ENCODE measurements at places on chromosomes 2 and 18.

DNA sequence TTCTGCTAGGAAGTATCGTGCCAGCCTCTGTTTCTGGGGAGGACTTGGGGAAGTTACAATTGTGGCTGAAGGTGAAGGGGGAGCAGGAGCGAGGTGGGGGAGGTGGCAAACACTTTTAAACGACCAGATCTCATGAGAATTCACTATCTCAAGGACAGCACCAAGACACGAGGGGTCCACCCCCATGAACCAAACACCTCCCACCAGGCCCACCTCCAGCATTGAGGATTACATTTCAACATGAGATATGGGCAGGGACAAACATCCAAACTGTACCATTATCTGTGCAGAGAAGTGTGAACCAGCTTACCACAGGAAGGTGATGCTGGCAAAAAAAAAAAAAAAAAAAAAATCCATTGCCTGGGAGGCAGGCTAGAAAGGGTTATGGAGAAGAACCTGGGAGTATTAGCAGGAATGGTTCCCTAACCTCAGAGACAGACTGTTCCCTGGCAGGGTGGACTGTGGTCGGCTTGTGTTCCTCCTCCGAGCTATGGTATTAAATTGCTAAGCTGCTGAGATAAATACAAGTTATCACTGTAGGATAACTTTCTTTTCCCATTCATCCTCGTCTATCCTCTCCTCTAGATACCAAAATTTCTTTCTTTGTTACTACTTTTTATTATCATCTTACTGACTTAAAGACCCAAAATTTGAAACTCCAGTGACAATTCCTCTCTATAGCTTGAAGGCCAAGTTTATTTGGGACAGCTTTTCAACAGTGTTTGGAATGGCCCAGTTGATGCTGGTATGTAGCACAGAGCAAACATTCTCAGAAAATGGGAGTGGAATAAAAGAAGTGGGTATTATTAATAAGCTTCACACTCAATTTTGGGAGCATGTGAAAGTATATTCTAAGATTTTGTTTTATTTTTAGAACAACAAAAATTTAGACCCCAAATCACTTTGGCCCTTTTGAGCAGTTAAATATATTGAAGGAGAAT, 73.7 kb upstream of the MAP3K20 start:
- DNase-seq: no peak

GRCh38 chr2:16623031-16623430, 42.6 kb downstream of the CYRIA start:
- DNase-seq: no peak

- DNase-seq: peak; percentile 22
These were observed 143.6 kb downstream of the AFF3 start for GRCh38 chr2:99998651-99999320.

DNA sequence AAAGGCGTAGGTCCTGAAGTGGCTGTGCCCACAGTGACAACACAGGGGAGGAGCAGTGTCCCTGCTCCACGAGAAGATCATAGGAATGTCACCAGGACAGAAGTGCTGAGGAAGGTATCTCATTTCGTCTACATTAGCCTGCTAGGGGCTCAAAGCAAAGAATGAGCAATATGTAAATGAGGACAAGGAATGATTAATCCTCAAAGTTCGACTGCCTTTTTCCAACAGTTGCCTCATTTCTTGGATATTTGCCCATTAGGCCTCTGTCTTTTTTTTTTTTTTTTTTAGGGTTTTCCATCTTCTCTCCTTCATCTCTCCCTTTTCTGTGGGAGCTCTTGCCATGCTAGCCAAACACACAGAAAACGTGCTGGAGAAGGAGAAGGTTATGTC, 105.2 kb upstream of the ARHGAP28 start:
- no peak for DNase-seq

GRCh38 chr2:105880637-105881036, 135.9 kb downstream of the NCK2 start:
- no peak for DNase-seq

GRCh38 chr2:230312638-230313037, 14.4 kb upstream of the SP140L start:
- no peak for DNase-seq

DNA sequence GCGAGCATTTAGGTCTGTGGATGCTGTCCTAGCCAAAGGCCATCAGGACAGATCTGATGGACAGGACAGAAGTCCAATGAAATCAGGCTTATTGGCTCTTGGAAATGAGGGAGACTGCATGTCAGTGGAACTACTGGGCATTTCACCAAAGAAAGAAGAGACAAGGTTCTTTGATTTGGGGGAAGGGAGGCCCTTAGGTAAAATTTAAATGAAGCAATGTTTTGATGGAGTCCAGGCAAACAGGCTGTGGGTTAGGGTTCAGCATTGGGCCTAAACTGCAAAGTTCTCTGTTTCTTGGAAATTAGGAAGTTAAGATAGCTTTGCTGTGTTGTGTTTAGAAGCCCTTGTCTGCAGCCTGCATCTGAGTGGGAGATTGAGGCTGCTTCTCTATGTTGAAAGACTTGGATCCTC, 31.6 kb upstream of the RNF149 start:
- DNase-seq: no peak

- peak; percentile 82 for DNase-seq
These were observed 1.3 kb upstream of the CLIP4 start for GRCh38 chr2:29113891-29114321.

DNA sequence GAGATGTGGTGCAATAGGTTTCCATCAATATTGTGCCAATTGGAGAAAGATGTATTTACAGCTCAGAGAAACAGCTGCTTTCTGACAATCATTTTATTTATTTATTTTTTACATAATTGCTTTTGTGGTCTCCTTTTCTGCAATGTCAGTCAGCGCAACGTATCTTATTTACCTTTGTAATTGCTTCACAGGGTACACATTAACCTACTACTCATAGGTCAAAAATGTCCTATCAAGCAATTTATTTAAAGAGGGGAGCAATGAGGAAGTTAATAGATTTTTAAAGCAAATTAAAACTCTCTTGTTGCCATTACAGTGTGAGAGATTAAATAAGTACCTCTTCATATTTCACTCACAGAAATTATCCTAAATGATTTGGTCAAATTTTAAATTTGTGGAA, 291.0 kb downstream of the CALCRL start:
- DNase-seq: no peak

GRCh38 chr2:121398853-121399252, 113.9 kb upstream of the TFCP2L1 start:
- DNase-seq: no peak

DNA sequence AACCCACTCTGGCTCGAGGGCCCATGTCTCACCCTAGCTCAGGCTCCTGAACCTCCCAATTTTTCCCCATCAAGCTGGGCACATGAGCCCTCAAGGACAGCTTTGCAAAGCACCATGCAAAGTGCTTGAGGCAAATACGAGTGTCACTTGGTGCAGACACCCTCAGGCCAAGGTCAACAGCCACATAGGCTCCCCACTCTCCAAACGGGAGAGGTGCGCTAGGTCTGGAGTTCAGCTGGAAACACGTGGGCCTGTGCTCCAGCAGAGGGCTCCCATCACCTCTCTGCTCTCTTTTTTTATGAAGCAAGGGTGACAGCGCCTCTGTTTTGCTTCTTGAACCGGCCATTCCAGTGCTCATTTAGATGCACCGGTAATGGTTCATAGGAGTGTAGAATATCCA, 11.9 kb upstream of the ARHGAP25 start:
- no peak for DNase-seq

- DNase-seq: no peak
These were observed 55.4 kb upstream of the SMAD2 start for GRCh38 chr18:47985866-47986265.

DNA sequence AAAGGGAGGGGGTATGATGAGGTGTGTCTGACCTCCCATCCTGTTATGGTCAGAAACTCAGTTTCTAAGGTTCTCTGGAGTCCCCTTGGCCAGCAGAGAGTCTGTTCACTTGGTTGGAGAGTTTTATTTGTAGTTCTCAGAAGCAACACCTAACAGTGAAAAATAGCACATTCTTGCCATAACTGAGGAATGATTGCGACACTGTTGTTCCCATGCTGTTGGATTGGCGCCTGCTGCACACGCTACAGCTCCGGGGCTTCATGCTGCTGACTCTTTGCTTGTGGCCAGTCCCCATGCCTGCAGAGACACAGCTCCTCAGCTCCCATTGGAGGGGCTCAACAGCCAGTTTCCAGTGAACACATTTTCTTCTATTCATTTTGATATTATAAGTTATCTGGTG, 42.1 kb downstream of the TPGS2 start:
- no peak for DNase-seq

GRCh38 chr2:43472527-43473194, 123.2 kb downstream of the THADA start:
- DNase-seq: peak; percentile 65

DNA sequence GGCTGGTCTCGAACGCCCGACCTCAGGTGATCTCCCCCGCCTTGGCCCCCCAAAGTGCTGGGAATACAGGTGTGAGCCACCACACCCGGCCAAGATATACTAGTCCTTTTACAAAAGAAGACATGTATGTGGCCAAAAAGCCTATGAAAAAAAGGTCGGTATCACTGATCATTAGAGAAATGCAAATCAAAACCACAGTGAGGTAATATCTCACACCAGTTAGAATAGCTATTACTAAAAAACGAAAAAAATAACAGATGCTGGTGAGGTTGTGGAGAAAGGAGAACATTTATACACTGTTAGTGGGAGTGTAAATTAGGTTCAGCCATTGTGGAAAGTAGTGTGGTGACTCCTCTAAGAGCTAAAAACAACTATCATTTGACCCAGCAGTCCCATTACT, 26.4 kb downstream of the KLHL23 start:
- no peak for DNase-seq

- no peak for DNase-seq
These were observed 139.2 kb upstream of the PXDN start for GRCh38 chr2:1883476-1883875.

DNA sequence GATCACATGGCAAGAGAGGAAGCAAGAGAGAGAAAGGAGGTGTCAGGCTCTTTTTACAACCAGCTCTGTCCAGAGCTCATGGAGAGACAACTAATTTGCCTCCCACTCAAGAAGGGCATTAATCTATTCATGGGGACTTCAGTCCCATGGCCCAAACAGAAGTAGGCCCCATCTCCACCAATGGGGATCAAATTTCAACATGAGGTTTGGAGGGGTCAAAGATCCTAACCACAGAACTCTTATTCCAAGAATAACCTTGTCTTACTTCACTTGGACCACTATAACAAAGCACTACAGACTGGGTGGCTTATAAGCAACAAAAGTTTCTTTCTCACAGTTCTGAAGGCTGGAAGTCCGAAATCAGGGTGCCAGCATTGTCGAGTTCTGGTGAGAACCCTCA, 31.8 kb downstream of the GRB14 start:
- DNase-seq: no peak

DNA sequence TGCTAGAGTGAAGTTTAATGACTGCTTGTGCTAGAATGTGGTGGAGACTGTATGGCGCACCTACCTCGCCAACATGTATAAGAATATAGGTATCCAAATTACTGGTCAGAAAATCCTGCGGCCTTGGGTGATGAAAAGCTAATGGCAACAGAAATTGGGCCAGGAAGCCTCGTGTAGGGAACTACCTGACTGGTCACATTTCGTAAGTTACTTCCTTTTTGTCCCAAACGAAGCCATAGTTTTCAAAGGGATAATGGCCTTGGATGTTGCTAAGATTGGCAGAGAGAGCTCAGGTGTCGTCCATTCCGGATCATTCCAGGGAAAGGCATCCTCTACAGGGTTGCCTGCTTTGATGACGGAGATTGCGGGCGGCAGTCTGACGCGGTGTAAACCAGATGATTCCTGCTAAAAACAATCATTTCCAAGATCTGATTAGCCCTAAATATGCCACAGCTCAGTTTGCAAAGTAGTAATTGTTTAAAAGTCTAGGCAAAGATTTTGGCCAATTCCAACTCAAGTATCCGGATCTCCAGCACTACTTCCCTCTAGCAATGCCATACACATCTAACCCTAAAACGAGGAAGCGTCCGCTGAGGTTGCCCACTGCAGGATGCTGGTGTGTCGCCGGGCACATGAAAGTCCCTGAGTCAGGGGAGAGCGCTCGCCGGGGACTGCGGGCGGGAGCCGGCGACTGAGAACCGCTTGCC, 708 bp upstream of the MALT1 start:
- DNase-seq: peak; percentile 66

GRCh38 chr2:189933041-189933440, 129.5 kb downstream of the MSTN start:
- DNase-seq: no peak

DNA sequence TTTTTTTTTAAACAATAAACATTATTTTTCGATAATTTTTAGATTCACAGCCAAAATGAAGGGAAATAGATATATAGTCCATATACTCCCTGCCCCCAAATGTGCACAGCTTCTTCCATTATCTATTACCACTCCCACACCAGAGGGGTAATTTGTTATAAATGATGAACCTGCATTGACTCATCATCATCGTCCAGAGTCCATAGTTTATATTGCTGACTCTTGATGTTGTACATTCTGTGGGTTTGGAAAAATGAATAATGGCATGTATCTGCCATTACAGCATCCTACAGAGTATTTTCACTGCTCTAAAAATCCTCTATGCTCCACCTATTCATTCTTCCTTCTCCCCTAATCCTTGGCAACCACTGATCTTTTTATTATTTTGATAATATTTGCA, 121.5 kb downstream of the LTBP1 start:
- DNase-seq: no peak

GRCh38 chr2:219452361-219453317, 18.0 kb downstream of the SPEG start:
- DNase-seq: no peak

DNA sequence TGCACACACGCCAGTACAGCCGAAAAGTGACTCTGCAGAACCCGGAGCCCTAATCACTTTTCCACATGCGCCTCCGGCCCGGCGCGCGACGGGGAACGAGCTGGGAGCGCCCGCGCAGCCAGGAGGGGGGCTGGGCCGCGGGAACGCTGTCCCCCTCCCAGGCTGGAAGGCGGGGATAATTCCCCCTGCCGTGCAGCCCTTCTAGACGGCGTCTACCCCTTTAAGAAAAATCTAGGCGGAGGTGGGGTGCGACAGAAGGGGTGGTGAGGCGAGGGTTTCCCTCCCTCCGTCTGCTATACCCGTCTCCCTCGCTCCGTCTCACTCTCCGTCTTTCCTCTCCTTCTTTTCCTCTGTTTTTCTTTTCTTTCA, 2.4 kb downstream of the CYP26B1 start:
- peak; percentile 72 for DNase-seq

DNA sequence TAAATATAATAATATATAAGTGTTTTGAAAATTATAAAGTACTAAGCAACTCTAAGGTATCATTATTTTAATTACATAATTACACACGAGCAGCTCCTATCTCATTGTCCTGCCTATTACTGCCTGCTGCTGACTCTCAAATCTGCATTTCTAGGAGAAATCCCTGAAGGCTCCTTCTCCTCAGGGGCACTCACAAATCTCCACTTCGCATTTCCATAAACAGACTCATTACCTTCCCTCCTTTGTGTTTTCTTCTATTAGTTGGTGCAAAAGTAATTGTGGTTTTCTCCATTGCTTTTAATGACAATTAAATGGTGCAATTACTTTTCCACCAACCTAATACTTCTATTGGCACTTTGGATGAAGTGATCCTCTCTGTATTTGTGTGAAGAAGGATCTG, 135.0 kb upstream of the HNMT start:
- no peak for DNase-seq

- no peak for DNase-seq
These were observed 313.8 kb downstream of the PDE11A start for GRCh38 chr2:177758591-177759371.
